ENCODE measurements at places on chromosomes 5 and 9.

DNA sequence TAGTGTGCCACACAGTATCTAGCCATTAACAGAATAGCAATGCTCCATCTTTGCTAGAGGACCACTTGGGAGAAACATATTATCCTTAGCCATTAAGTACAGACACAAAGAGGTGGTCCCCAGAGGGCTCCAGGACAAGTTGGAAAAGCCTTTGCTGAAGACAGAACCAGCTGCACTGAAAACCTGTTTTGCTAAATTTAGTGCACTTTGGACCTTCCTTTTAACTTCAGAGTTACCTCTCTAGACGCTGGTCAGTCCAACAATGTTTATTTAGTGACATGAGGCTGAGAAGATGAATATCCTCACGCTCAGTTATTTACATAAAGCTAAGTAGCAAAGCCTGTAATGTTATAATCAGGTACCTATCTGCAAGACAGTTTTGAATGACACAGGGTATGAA lies 265.0 kb upstream of the ZNF608 start:
- DNase-seq: no peak

DNA sequence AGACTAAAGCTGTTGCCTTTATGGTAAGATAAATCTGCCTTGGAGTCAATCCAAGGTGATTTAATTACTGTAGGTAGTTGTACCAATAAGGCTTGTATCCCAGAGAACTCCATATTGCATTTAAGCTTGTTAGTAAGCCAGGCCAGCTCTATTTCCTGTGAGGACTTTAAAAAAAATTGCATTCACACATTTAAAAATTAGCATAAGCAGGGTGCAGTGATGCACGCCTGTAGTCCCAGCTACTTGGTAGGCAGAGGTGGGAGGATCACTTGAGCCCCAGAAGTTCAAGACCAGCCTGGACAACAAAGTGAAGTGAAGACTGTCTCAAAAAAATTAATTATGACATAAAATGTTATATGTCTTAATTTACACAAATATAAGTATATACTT lies 28.7 kb upstream of the ABL1 start:
- DNase-seq: no peak

DNA sequence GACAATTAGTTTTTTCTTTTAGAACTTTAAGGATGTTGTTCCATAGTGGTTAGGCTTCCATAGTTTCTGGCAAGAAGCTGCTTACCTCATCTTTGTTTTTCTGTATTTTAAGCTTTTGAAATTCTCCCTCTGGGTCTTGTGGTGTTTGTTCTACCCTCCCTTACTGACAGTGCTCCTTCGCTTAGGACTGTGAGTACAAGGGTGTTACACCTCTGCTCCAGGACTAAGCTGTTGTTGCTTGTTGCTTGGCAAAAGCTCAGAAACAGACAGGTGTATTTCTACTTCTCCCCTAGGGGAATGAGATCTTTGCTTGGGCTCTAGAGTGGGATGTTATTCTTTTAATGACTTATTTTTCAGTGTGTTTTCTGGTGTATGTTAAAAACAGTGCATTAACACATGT lies 225.2 kb downstream of the WDR70 start:
- DNase-seq: no peak

DNA sequence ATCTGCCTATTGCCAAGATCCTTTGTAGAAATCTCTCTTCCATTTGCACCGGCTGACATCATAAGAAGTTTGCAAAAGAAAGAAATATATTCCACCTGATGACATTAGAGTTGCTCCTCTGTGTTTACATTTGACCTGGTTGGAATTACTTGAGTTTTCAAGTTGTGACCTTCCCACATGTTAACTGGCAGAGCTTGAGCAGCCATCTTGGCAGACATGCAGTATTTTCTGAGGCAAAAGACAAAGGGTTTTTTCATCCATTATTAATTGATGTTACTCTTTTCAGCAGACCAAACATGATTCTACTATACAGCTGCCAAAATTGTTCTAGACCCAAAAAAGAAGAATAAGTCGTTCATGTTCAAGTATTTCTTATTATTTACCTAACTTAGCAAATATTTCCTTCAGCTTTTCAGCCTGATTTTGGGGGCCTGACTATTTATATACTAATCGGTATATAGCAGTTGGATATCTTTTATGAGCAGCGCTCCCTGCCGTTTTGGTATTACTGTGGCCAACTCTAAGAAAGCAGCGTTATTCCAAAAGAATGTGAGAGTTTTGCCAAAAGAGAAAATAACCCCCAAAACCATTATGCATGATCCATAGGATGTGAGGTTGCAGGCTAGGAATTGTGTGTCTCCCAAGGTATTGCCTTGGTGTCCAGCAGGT lies 212.9 kb downstream of the PBX3 start:
- DNase-seq: no peak

GRCh38 chr5:23864786-23865185 lies 357.4 kb downstream of the PRDM9 start:
- no peak for DNase-seq

- no peak for DNase-seq
Measured at GRCh38 chr9:79155308-79155707, 416.5 kb upstream of the TLE4 start.

DNA sequence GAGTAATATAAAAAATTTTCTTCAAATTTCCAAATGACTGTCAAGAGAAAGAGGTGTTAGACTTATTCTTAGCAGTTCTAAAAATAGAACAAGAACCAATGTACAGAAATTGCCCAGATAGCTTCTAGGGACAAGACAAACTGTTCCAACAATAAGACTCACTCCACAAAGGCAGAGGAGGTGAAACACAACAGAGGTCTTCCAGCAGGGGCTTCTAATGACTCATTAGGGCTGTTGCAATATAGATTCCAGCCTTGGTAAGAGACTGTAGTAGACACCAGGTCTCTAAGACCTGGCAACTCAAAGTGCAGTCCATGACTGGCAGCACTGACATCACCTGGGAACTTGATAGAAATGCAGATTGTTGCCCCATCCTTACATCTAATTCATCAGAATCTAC lies 134.6 kb upstream of the VLDLR start:
- DNase-seq: no peak

GRCh38 chr5:27308153-27308552 lies 269.8 kb upstream of the CDH9 start:
- DNase-seq: no peak

DNA sequence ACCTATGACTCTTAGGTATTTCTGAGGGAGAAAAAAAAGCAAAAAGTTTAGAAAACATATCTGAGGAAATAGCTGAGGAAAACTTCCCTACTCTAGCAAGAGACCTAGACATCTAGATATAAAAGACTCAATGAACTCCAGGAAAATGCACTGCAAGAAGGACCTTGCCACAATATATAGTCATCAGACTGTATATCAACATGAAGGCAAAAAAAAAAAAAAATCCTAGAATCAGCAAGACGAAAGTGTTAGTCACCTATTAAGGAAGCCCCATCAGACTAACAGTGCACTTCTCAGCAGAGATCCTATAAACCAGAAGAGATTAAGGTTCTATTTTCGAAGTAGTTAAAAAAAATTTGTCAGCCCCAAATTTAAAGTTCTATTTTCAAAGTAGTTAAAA lies 166.2 kb downstream of the TMEM38B start:
- no peak for DNase-seq

DNA sequence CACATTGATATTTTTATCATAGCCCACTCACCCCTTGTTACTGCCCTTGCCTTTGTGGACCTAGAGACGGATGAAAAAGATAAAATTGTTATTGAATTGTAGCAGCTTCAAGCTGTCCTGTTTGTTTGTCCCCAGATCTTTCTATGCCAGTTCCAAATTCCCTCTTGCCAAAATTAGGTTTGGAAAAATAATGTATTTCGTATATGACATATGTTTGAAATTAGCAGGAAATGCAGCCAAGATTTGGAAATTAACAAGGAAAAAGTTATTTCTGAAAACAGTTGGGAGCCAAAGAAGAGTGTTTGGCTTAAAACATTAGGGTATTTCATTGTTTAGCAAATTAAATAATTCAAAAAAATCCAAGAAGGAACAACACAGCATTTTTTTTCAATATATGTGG lies 33.5 kb downstream of the SPATA31D1 start:
- DNase-seq: no peak

DNA sequence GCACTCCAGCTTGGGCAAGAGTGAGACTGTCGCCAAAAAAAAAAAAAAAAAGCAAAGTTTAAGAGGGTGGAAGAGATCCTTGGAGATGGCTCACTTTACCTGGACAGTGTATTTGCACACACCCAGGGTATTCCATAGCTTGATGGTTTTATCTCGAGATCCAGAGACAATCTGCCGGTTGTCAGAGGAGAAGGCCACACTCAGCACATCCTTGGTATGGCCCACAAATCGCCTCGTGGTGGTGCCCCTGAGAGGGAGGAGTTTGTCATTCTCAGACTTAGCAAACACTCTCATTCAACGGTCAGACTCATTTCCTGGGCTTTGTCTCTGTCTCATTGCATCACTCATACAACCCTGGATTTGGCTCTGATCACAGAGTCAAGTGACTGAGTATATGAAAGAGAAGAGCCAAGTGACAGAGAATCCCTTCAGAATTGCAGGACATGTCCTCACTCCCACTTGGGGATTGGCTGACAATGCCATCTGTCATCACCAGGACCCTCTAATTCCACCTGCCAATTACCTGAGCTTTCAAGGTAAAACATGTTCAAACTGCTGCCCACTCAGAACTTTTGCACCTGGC lies 2.2 kb downstream of the RACK1 start:
- DNase-seq: no peak

DNA sequence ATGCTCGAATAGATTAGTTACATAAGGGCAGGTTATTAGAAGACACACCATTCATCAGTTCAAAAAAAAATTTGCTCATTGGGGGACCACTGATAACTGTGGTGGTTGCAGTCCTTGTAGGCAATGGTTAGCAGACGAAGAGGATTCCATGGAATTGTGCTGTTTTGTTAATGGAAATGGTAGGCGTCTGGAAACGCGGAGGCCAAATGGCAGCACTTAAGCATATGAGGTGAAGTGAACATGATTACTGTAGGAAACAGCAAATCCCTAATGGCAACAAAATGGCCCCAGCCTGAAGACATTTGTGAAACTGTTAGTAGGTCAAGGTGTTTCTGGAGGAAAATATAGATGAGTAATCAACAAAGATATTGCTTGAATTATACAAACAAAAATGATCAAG lies 535.4 kb upstream of the PTPRD start:
- no peak for DNase-seq

DNA sequence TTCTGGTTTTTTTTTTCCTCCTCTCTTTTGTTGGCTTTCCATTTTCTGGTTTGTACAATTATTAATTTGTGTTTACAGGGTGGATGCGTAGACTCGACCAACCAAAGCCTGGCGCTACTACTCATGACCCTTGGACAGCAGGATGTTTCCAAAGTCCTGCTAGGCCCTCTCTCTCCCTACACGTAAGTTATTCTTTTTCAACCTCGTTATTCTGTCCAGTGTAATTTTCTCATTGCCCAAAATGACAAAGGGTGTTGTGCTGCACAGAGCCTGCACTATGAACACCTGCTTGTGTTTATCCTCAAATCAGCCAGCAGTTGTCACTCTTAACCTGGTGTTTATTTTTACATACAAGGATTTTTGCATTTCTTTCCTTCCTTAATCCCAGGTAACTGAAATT lies 56.6 kb downstream of the RCL1 start:
- no peak for DNase-seq

DNA sequence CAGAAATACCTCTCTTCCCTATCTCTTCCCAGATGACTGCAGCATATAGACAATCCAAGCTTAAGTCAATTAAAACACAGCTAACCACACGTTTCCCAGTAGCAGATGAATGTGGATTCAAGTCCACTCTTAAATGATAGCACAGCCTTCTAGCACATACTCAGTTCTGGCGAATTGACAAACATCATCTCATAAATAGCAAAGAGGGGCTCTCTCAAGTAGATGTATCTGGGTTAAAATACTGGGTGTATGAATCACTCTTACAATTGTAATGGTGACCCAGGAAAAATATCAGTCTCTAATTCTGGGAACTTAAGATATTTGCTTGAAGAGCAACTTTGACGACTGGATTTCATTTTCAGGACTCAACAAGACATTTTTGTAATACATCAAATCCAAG lies 67.0 kb upstream of the HAPLN1 start:
- DNase-seq: no peak

DNA sequence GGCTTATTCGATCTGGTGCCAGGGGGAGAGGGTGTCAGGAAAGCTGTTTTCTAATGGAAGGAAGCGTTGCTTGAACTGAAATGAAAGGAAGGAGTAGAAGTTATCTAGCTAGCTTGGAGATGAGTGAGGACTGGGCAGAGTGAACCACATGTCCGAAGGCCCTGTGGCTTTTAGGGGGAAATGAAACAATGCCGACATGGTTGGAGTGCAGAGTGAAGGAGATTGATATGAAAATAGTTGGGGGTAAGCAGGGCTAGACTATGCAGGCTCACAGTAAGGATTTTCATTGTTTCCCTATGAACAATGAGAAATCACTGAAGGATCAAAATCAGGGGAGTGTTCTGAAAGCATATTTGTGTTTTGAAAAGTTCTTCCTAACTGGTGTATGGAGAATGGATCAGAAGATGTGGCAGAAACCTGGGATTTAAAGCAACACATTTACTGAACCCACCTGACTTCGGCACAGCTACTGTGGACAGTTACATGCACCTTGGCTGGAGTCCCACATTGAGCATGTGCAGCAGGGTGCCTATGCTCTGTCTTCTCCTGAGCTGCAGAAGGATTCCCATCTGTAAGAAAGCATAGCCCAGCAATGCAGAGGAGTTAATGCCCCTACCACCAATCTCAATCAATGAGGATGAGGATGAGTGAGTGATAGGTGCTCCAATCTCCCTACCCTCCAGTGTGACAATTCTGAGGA lies 144.4 kb upstream of the TBCA start:
- DNase-seq: no peak

DNA sequence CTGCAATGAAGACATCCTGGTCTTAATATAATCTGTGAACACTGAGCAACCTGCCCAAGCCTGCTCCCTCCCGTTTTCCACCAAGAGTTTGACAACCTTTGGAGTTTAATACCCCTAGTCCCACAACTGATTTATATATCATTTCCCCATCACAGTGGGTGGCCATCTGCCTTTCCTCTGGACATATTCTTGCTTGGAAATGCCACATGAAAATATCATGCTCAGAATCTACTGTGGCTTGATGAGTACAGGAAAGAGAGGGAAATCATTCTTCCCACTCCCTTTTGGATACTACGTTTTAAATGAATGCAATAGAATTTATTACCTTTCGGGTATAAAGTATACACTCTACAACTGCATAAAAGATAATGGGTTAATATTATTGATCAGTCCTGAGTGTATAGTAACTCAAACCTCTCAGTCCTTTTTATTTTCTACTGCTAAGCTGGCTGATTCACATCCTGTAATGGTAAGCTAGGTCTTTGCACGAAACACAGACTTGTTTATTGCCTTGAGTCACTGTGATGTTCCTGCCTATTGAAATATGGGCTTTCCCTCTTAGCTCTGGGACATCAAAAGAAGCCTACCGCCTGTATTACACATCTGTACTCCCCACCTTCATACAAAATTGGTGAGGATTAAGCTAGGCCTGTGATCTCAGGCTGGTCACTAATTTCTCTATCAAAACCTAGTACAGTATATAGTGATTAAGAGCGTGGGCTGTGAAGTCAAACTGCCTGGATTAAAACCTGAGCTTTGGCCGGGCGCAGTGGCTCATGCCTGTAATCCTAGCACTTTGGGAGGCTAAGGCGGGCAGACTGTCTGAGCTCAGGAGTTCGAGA lies 67.6 kb upstream of the NR5A1 start:
- DNase-seq: no peak

All from stimulated activated CD8-positive, alpha-beta memory T cell treated with anti-CD3 and anti-CD28 coated beads, Interleukin-2, amount 100 ng/mL, for 1 hour (primary cell).